ENCODE measurements at places on chromosomes 1 and 21.

DNA sequence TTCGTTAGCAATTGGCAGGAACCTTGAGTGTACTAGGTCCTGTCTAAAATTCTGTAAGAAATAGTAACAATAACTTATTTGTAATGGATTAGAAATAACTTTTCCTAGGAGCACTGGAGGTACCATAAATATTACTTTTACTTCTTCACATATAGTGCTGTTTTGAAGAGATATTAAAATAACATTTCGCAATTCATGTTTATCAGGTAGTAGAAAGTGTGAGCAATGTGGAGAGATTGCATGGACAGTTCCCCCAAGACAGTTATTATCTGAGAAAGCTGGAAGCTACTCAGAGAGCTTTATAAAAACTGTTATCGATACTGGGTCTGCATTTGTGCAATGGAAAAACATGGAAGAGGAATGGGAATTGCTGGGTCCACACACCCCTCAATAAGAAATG, 128.5 kb upstream of the KIF26B start:
- DNase-seq = no peak

GRCh38 chr1:244221991-244222390, 170.9 kb downstream of the ZBTB18 start:
- no peak for DNase-seq

- no peak for DNase-seq
These were observed 30.2 kb downstream of the SRRM1 start for GRCh38 chr1:24673341-24673740.

GRCh38 chr1:17441265-17441992, 2.0 kb upstream of the RCC2 start:
- DNase-seq = peak; percentile 40

GRCh38 chr21:45142469-45143308, 68.3 kb downstream of the ADARB1 start:
- no peak for DNase-seq

- DNase-seq = no peak
These were observed 11.9 kb downstream of the WRAP73 start for GRCh38 chr1:3638027-3638426.

GRCh38 chr1:20448671-20449071, 37.3 kb downstream of the CAMK2N1 start:
- no peak for DNase-seq

GRCh38 chr21:44739316-44739715, 27.9 kb upstream of the TSPEAR start:
- DNase-seq = no peak

DNA sequence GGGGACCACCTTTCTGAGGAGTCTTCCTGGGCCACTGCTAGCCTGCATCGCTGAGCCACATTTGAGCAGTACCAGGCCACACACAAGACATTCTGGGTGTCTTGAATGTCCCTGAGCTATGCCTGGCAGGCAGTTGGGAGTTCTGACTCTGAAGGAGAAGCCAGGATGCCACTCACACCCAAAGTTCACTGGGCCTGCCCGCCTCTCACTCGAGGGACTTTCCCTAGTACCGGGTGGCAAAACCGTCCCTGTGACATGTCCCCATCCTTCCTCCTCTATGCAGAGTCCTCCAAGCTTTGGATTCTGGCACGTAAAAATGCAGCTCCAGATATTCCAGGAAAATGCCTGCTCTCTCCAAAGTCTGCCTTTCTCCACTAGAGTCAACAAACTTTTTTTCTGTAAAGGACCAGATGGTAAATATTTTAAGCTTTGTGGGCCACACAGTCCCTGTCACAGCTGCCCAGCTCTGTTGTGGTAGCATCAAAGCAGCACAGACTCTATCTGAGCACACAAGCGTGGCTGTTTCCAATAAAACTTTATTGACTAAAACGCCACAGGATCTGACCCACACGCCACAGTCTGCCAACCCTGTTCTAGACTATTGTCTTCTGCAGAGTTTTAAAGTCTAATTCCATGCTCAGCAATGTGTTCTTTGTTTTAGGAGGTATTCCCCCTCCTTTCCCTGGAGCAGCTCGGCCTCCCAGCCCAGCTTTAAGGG, 19.2 kb upstream of the GUCA2B start:
- DNase-seq = no peak

- no peak for DNase-seq
These were observed 215.9 kb downstream of the TOMM20 start for GRCh38 chr1:234912548-234913277.

- no peak for DNase-seq
These were observed 2154.7 kb downstream of the MRPL39 start for GRCh38 chr21:23452384-23453083.

GRCh38 chr1:226108935-226109828, 46.7 kb downstream of the H3-3A start:
- DNase-seq = no peak

- DNase-seq = no peak
These were observed 121.9 kb downstream of the KCNT2 start for GRCh38 chr1:196486346-196486745.

- no peak for DNase-seq
These were observed 34.5 kb upstream of the FAM163A start for GRCh38 chr1:179708434-179709195.

DNA sequence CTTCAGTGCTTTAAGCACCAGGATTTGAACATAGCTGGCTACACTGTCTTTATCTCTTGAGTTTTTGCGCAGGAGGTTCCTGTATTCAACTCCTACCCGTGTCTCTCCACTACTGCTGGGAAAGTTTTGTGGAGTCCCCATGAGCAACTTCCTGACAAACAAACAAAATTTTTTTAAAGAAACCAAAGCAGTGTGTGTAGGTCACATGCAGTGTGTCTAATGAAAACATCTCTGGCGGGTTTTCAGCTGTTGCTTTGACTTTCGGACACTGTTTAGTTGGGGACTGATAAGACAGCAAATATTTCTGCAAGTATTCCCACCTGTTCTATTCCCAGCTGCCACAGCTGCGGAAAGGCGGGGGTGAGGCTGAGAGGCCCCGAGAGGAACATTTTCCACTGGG, 2.0 kb downstream of the PSEN2 start:
- DNase-seq = no peak

DNA sequence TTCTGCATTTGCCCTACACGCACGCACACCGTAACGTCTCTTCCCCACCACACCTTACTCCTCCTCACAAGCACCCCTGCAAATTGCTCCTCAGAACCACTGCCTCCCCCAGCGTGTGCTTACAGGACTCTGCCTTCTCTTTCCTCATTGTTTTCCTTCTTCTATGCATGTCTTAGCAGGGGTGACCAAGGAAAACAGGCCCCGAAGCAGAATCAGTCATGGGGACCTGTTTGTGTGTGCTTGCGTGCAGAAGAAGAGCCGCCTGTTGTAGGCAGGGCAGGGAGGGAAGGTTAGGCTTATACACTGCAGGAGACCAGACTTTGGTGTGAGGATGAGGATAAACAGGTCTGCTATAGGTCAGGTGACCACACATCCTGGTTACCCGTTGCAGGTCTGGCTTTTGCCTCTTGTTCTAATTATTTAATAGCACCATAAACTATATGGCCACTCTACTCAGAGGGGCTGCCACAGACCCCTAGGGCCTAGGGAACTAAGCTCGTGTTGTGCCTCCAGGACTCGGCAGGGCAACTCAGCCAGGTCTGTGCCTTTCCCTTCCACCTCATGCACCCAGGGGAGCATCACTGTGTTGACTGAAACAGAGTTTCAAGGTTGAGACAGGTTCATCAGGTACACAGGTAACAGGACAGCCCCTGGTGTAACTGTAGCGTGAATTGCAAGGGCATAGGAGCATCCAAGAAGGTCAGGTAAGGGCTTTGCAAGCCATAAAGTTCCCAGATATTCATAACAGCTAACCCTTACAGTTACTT, 60.8 kb upstream of the EPS8L3 start:
- no peak for DNase-seq

- DNase-seq = no peak
These were observed 51.1 kb upstream of the PRDX6 start for GRCh38 chr1:173426057-173426456.

- DNase-seq = no peak
These were observed 57.8 kb downstream of the PGBD5 start for GRCh38 chr1:230368363-230368762.

DNA sequence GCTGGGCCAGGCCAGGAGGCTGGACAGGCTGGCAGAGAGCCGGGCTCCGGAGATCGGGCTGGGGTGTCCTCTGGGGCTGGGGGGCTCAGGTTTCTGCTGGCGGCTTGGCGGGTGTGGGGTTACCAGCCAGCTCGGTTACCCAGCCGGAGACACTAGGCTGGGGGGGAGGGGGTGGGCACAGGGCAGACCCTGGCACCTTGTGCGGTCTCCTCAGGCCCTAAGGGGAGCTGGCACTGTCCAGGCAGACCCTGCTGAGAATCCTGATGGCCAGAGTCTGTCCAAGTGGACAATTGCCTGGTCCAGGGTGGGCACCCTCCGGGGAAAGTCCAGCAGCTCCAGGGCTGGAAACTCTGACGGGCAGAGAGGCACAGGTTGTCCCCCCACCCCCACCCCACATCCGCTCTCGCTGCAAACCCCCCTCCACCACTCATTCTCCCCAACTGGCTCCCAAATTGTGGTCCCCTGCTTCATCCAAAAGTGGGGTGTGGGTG, 6.7 kb downstream of the ZBTB7B start:
- DNase-seq = no peak

DNA sequence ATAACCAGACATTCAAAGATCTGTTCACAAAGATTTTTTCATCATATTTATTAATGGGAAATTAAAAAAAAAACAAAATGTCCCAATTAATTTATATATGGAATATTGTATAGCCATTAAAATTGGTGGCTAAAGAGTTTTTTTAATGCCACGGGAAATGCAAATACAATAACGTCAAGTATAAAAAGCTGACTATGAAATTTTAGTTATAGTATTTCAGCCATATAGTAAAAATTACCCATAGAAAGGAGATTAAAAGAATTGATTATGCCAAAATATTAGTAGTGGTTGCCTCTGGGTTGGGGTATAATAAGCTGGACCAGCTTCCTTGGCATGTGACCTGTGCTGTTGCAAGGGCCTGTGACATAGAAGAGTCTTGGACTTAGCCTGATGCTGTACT, 78.8 kb downstream of the KCTD3 start:
- no peak for DNase-seq

GRCh38 chr21:45292399-45293219, 4.9 kb upstream of the POFUT2 start:
- peak; percentile 66 for DNase-seq

DNA sequence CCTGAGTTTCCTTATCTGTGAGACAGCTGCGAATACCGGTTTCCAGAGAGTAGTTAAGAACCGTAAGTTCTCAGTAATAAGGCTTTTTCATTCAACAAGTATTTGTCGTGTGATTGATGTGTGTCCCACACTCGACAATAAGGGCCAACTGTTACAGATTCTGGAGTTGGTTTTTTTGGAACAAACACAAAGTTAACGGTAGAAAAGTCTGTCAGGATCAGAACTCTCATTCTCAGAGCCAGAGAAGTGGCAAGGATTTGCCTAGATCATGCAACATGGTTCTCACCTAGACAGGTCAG, 837 bp downstream of the NUDC start:
- DNase-seq = no peak

GRCh38 chr1:41259221-41259620, 17.1 kb upstream of the SCMH1 start:
- DNase-seq = no peak

DNA sequence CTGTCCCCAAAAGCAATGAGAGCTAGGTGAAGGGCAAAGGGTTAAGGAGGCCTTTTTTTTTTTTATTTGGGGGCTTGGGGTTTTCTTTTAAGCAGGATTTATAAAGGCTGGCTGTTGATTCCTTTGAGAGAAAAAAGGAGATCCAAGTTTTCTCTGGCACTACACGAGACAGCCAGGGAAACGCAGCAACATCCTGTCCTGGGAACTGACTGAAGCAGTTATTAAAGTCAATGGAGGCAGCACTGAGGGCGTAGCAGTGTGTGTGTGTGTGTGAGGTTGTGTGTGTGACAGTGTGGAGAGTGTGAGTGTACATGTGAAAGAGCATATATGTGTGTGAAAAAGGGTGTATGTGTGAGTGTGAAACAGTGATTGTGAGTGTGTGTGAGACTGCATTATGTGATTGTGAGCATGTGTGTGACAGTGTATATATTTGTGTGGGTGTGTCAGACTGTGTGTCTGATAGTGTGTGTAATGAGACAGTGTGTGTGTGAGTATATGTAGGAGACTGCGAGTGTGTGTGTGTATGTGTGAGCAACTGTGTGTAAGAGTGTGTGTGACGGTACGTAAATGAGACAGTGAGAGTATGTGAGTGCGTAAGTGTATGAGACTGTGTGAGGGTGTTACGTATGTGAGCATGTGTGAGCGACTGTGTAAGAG, 65.9 kb upstream of the TIAM1 start:
- no peak for DNase-seq

- no peak for DNase-seq
These were observed 619 bp downstream of the BCL9 start for GRCh38 chr1:147541672-147542568.

GRCh38 chr1:89547563-89548116, 23.0 kb downstream of the LRRC8B start:
- DNase-seq = peak; percentile 70

- no peak for DNase-seq
These were observed 83.4 kb upstream of the PLPPR4 start for GRCh38 chr1:99180915-99181314.

GRCh38 chr1:192812420-192813209, 3.8 kb downstream of the RGS2 start:
- no peak for DNase-seq

GRCh38 chr1:53956308-53957168, 10.4 kb downstream of the LRRC42 start:
- peak; percentile 55 for DNase-seq

GRCh38 chr1:11501491-11501897, 22.5 kb downstream of the DISP3 start:
- DNase-seq = no peak

GRCh38 chr1:93079685-93080141, 630 bp downstream of the MTF2 start:
- DNase-seq = no peak

DNA sequence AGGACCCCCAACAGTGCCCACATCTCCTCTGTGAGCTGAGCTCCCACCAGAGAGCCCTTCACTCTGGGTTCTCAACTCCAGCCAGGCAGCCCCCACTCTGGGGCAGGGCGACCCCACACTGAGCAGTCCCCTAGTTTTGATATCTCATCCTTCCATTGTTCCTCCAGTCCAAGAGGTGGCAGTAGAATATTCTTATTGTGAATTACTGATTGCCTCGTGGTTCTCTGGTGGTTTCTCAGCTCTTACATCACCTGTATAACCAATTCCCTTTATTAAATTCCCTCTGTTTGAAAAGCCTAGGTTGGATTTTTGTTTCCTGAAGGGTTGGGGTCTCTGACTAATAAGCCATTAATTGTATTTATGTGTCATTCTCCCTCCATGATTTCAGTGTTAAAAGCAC, 407.5 kb downstream of the SETD4 start:
- DNase-seq = no peak

GRCh38 chr21:37098751-37099150, 25.7 kb downstream of the TTC3 start:
- no peak for DNase-seq

DNA sequence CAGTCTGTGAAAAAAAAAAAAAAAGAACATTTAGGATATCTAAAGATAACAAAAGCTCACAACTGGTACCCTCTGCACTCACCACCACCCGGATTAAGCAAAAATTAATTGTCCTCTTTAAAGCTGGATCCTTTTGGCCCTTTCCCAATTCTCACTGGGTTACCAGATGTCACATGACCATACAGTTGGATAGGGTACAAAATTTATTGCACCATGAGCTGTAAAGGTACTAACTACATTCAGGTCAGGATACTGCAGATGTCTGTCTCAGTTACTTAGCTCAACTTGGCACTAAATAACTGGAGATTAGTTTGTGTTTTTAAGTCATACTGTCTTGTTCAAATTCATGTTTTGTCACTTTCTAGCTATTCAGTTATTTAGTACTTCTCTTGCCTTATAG, 96.3 kb downstream of the GPATCH2 start:
- no peak for DNase-seq

GRCh38 chr21:45122432-45123132, 48.2 kb downstream of the ADARB1 start:
- no peak for DNase-seq
